Hypothalamus (tissue), 51 donors: ENCODE measurements at places on chromosomes 7 and 10.

DNA sequence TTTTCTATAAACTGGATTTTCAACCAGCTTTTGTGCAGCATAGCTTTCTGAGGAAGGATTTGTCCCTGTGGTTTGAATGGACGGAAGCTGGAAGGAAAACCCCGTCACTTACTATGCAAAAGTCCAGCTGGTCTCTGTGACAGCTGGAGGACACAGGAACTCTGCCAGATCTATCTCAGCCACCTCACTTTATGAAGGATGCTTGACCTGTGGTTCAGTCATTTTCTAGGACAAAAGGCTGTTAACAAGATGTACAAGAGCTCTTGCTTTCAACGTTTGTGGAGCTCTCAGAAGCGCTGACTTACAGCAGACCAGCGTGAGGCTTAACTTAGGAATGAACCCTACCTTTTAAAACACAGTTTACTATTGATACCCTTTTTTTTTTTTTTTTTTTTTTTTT lies 90.8 kb downstream of the CREM start:
- no peak for DNase-seq

DNA sequence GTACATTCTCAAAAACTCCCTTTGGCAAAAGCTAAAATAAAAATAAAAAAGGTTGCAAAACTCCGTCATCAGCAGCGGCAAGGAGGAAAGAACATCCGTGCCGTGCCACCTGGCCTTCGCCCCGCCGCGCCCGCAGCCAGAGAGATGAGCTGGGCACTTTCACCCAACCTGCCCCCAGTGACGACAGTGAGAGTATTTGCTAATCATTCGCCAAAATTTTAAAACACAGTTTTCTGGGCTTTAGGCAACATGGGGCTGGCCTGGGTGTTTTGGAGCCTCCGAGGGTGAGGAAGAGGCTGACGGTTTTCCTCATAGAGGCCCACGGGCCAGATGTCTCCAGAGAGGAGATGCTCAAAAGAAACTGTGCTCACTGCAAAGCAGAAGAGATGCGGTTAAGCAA lies 128.2 kb downstream of the PRKAG2 start:
- no peak for DNase-seq

DNA sequence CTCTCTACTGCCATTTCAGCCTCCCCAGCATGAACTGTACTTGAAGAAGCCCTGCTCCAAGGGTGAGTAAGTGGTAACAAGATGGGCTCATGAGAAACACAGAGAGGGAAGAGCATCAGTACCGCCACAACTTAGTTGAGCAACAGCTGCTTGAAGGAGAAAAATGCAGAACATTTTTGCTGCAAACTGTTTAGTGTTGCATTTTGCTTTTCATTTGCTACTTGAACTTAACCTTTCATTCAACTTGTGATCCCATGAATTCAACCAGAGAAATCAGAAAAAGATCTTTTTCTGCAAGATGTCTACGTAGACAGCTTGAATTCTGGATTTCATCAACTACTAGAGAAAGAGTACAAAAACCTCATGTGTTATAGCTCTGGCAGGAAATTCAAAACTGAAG lies 40.7 kb downstream of the ANK3 start:
- DNase-seq, result no peak

DNA sequence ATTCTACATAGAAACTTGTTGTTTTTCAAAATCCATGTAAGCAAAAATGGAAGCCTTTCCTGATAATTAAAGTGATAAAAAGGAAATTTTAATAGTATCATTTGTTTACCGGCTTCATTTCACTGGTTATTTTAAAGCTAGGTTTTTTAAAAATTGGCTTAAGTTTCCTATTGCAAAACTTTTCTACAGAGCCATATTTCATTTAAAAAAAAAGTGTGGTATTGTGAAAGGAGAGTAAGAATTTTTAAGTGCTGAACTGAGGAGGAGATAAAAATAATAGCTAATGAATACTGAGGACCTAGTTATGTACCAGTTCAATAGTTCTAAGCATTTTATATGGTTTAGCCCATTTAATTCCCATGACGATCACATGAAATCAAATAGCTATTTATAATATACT lies 172.2 kb upstream of the COL1A2 start:
- no peak for DNase-seq

DNA sequence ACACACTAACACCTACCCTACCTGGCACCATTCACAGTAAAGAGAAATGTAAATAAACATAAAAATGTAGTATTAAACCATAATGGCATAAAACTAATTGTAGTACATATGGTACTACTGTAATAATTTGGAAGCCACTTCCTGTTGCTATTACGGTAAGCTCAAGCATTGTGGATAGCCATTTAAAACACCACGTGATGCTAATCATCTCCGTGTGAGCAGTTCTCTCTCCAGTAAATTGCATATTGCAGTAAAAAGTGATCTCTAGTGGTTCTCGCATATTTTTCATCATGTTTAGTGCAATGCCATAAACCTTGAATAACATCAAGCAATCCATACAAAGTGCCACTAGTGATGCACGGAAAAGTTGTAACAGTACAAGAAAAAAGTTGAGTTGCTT lies 75.4 kb downstream of the CFTR start:
- DNase-seq, result no peak
